Stimulated activated CD8-positive, alpha-beta memory T cell treated with anti-CD3 and anti-CD28 coated beads, Interleukin-7, amount 100 ng/mL, for 24 hours (primary cell): ENCODE measurements at places on chromosomes 16 and 17.

DNA sequence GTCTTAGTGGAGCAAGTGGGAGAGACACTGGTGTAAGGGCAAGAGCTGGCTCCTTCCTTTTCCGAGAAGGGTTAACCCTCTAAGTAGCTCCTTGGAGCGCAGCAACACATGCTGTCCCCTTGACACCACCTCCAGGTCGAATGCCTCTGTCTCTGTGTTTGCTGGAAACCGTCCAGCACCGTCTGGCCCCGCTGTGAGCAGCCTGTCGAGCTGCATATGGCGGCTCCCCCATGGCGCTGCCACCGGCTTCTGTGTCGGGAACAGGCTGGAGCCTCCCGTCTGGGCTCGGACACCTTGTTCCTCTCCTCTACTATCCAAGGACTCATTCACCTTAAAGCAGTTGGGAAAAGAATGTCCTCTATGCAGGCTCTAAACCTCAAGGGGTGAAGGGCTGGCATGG lies 28.9 kb upstream of the WSCD1 start:
- DNase-seq: no peak

- DNase-seq: no peak
Observed at GRCh38 chr17:1156864-1157263, 22.9 kb downstream of the ABR start.

DNA sequence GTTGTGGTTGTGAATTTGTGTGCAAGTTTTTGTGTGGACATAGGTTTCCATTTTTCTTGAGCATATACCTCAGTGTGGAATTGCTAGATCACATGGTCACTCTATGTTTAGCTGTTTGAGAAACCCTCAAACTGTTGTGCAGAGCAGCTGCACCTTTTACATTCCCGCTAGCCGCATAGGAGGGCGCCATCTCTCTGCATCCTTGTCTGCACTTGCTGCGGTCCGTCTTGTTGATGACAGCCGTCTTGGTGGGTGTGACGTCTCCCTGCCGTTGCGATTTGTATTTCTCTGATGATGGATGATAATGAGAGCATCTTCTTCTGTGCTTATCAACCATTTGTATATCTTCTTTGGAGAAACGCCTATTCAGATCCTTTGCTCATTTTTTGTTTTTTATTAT lies 25.1 kb upstream of the IL17C start:
- no peak for DNase-seq

GRCh38 chr17:41311111-41311510 lies 2.0 kb upstream of the KRTAP16-1 start:
- no peak for DNase-seq

- DNase-seq: no peak
Observed at GRCh38 chr16:72457243-72457940, 285.4 kb upstream of the PMFBP1 start.

- no peak for DNase-seq
Observed at GRCh38 chr17:39244016-39244599, 18.4 kb upstream of the STAC2 start.

GRCh38 chr17:73029991-73030390 lies 62.5 kb downstream of the SLC39A11 start:
- DNase-seq: no peak

DNA sequence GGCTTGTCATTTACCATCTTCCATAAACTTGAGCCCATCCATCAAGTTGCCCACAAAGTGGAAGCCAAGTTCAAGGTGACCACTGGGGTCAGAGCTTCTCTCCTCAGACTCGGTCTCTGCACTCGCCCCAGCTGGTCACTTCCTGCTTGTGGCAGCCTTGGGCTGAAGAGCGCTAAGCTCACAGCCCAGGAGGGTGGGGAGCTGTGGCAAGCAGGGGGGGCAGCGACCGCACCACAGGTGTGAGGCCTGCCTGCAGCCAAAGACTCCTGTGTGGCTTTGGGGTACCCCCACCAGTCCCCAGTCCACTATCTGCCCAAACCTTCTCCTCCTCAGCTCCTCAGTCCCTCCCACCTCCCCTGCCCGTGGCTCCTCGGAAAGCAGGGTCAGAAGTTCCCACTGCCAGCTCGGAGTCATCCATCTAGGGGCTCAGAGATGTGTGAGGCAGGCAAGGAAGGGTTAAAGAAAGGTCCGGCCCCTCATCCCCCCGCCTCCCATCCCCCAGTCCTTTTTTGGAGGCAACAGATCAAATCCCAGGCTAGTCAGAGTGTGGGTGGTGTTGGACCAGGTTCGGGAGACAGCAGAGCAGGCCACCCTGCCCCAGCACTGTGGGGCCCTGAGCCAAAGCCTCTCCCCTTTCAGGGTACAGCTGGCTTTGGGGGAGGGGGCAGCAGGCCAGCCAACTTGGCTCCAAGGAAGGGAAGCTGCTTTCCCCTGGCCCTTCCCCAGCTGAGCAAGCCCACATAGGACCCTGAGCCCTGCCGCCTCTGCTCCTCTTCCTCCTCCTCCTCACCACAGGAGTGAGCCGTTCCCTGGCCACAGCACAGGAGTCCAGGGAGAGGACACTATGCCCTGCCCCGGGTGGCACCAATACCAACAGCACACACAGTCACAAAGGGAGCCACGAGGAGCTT lies 3.2 kb downstream of the CSF3 start:
- DNase-seq: no peak

DNA sequence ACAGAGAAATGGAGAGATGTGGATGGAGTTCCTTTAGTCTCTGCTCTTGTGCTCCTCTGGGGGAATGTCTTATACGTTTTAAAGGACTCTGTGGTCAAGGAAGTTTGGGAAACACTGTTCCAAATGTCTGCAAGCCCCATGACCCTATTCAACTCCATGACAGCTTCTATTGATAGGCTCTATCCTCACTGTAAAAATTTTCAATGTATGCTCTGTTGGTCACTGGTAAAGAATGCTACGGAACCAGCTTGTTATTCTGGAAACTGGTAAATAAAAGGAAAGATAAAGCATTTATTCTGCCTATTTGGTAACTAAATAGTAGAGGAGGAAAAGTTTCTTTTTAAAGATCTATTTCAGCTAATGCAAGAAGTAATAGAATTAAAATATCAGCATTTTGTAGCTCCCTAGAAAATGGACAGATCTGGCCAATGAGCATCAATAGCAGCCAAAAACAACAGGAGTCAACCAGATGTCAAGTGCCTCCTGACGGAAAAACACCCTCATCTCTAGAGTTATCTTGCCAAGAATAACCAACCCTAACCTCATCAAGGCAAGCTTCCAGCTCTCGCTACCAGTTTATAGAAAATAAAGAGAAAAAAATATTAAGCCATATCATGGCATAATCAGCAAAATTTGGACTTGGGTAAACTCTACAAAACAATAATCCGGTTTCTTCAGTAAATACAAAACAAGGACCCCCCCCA lies 16.1 kb downstream of the GDE1 start:
- DNase-seq: no peak

DNA sequence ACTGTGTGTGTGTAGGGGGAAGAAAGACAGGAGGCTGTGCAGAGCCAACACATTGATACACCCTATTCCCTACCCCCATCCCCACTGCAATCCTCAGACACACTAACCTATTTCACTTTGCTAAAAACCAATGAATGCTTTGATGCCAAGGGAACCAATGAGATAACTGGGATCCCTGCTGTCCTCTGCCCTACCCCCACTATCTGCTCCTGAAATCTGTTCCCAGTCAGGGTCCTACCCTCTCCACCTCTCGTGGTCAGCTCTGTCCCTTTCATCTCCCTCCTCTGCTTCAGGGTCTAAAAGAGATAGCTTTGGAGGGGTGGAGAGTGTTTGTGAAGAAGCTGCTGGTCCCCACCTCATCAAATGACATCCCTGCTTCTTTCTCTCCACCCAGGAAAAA lies 19.1 kb upstream of the SP6 start:
- no peak for DNase-seq

DNA sequence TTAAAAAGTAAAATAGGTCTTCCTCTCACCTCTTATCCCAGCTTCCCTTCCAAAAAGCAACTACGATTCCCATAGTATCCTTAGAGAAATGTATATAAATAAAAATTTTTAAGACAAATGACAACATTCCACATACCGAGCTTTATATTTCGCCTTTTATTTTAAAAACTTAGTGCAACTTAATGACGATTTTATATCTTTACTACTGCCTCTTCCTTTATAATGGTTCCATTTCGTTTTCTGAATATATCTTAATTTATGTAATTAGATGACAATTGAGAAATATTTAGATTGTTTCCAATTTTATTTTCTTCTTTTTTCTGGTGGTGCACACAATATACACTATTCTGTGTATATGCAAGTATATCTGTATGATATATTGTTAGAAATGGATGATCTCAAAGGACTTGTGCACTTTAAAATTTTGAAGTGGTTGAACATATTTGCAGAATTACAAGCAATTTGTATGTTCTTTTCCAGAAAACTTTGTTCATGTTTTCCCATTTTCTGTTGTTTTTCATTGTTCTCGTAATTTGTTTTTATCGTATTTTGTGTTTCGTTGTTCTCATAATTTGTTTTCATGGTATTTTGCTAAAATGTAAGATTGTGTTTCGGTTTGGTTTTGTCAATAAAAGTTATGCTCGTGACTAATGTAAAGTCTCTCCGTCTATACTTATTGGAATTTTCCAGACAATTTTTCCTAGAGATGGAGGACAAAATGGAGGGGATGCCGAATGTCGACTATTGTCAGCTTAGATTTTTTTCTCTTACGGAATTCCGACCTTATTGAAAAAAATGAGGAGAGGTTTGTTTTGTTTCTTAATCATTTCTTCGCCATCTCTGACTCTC lies 20.4 kb upstream of the HOXB13 start:
- DNase-seq: no peak

- DNase-seq: no peak
Observed at GRCh38 chr16:71919035-71919434, 23.7 kb downstream of the IST1 start.

DNA sequence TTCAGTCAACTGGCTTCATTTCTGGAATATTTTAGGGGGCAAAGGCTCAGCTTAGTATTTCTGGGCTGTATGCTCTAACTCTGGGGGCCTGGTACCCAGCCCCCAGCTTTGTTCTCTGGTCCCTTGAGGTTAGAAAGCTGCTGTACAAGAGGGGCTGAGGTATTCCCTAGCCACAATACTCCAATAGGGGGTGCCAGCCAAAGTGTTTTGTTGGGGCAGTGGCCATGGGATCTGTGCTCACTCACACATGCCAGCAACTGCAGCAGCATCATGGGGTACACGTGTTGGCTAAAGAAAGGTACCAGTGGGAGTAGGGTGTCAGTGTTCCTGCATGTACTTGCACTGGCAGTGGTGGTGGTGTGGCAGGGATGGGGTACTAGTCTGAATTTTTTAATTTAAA lies 257.3 kb downstream of the CA10 start:
- DNase-seq: no peak

GRCh38 chr17:7138800-7139381 lies 24.3 kb upstream of the ASGR2 start:
- DNase-seq: no peak

DNA sequence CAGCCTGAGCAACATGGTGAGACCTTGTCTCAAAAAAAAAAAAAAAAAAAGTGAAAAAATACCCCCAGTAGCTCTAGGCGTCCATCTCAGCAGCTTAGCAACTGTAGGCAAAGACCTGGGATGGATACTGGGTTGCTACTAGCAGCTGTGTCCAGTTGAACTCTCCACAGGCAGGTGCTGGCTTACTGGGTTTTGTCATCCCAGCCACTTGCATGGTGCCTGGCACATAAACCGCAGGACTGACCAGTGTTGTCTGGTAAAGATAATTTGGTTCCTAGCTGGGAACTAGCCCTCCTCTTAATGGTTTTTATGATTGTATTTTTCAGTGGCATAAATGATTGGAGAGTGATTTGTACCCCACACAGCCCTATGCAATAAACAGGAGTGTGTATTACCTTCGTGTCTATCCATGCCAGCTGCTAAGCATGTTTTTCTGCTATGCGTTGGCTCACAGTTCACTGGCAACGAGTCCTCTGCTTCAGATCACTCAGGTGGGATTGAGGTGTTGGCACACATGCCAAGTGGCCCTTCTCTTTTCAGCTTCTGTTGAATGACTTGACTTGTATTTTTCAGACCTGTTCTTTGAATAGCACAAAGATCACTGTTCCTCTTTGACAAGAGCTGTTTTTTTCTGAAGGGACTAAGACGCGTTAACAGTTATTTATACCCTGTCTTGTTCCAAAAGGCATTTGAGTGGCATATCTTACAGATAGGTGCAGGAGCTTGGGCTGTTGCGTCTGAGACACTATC lies 352.9 kb downstream of the SNX29 start:
- DNase-seq: no peak

- DNase-seq: no peak
Observed at GRCh38 chr17:79294459-79295071, 219.9 kb downstream of the ENGASE start.

DNA sequence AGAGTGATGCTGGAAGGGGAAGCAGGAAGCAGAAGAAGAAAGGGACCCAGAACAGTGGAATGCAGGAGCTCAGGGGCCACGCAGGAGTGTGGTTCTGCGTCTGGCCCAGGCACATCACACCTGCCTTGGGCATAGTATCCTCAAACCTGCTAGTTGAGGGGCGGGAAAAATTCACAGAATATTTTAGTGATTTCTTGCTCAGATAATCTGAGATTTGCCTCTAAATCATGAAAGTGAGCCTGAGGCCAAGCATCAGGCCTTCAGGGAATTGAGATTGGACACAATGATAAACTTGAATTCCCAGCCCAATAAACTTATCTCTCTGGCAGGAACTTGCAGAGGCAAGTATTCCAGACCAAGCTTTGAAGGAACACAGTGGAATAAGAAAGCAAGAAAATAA lies 48.5 kb upstream of the CCL2 start:
- DNase-seq: no peak

GRCh38 chr16:84616515-84616914 lies 1.4 kb downstream of the COTL1 start:
- DNase-seq: no peak

GRCh38 chr17:73266796-73267195 lies 5.1 kb upstream of the CPSF4L start:
- no peak for DNase-seq

DNA sequence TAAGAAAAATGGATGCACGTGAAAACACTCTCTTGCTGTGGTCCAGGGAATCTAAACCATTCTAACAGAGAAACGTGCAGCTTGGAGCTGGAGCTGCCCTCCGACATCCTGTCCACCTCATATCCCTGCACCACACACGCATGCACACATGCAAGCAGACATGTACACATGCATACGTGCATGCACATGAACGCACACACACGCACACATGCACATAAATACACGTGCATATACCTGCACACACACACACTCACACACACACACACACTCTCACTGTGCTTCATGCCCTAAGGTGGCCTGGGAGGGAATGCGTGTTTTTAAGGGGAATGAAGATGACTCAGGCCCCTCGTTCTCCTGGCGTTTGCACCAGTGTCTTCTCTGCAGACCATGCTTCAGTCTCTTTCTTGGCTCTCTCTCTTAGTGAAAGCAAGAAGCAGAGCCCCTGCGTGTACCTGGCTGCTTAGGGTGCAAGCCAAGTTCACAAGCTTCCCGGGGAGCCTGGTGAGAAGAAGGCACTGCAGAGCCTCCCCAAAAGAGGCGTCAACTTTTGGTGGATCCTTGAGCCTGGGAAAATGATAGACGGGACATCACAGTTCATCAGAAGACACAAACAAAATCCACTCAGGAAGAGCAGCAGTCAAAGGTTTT lies 72.8 kb downstream of the GOSR1 start:
- no peak for DNase-seq

- no peak for DNase-seq
Observed at GRCh38 chr17:68352041-68352440, 60.7 kb downstream of the ARSG start.
